ENCODE measurements at places on chromosomes 13 and 19.
A peak's percentile ranks its signal among the peaks of the same experiment; 100 is the strongest.

GRCh38 chr13:60838581-60838980 lies 441.6 kb downstream of the TDRD3 start:
- DNase-seq: no peak

GRCh38 chr19:39403331-39404312 lies 3.0 kb upstream of the ZFP36 start:
- peak; percentile 99 for DNase-seq

GRCh38 chr19:28307487-28307886 lies 905.5 kb downstream of the UQCRFS1 start:
- no peak for DNase-seq

DNA sequence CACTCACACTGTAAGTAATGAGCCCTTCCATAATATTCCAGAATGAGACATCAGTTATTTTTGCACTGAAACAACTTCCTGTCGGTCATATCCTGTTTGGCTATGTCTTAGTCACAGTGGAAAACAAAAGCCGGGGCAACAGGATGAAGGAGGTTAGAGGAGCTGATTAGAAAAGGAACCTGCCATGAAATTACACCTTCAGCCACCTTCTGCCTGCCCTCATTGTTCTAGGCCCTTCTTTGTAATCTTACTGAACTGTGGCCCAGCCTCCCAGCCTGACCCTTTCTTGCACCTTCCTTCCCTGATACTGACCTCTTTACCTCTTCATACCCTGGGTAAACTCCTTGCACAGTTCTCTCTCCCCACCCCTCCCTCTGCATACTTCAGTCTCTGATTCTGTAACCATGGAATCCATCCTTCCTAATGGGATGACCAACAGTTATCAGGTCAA lies 67.3 kb downstream of the DOCK9 start:
- peak; percentile 44 for DNase-seq

DNA sequence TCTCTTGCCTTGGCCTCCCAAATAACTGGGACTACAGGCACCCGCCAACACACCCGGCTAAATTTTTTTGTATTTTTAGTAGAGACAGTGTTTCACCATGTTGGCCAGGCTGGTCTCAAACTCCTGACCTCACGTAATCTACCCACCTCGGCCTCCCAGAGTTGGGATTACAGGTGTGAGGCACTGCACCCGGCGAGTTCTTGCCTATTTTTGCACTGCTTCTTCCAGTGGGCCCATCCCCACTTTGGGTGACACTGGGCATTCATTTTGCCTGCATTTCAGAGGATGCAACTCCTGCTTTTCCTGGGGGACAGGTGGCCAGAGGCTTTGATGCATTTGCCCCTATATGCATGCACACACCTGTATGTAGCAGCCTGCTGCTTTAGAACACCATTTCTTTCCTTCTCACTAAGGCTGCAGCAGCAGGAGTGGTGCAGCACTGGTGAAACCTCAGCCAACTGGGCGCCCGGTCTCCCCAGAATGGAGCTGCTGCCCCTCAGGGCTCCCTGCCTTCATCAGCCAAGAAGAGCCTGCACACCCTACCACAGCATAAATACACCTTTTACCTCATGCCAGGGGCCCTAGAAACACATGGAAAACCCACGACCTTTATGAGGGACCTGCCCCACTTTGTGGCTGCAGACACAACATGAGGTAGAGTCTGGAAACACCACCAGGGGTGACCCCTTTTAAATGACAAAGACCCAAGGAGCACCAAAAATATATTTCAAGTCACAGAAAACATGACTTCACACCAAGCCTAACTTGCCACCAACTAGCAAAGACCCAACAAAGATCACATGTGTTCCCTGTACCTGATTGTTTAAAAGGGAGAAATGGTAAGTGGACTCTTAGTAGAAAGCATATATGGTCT lies 36.8 kb upstream of the POP4 start:
- DNase-seq: no peak

GRCh38 chr19:4233282-4233853 lies 4.0 kb downstream of the EBI3 start:
- DNase-seq: peak; percentile 49

DNA sequence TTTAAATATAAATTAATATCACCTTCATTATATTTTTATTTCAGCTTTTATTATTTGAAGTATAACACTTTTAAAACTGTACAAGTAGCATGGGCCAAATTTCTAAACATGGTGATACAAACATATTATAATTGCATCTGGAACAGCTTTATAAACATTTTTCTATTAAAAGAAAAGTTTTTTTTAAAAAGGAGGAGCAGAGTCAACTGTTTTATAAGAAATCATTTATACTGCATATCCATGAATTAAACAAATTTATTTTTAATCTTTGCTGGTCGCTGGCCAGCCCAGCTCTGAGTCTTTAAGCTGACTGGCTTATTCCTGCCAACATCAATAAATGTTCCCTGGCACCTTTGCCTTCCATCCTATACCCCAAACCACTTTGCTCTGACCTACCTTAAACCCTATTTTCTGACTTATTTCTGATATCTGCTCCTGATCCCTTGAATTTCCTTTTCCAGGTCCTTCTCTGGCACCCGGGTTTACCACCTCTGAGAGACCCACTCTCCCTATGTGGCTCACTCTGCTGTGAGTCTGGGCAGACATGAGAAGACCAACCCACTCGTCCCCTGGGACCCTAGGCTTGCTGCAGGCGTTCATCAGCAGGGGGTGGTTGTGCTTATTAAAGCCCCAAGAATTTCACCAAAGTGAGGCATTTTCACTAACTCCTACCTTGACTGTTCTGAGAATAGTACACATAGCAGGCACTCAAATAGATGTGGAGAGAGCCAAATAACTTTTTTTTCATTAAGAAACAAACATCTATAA lies 220.3 kb downstream of the KLF12 start:
- DNase-seq: no peak

- DNase-seq: peak; percentile 94
Observed at GRCh38 chr19:37999309-38000213, 92.6 kb downstream of the SIPA1L3 start.

- no peak for DNase-seq
Observed at GRCh38 chr13:42893214-42893671, 98.8 kb downstream of the EPSTI1 start.

DNA sequence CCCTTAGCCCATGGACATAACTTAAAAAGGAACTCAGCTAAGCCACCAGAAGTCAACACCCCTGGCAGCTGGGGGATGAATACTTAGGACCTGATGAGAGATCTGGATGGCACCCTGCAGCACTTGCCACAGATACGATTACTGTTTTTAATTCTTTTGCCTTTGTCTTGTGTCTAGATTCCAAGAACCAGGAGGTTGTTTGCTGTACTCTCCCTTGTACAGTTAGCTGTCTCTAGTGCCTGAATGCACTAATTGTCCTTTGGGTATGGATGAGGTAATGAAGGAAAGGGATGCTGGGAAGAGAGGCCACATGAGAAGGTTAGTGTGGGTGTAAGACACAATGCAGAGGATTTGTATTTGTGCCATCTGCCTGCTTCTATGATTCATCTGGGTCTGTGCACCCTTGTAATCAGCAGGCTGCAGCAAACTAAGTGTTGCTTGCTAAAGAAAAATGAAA lies 385.8 kb downstream of the KCNRG start:
- DNase-seq: no peak

GRCh38 chr13:72931311-72931710 lies 127.5 kb upstream of the KLF5 start:
- no peak for DNase-seq

- no peak for DNase-seq
Observed at GRCh38 chr13:113743366-113744195, 15.4 kb upstream of the TMEM255B start.

- peak; percentile 63 for DNase-seq
Observed at GRCh38 chr19:6718741-6719539, 1.5 kb downstream of the C3 start.

- DNase-seq: peak; percentile 72
Observed at GRCh38 chr13:24228852-24229458, 68.4 kb downstream of the SPATA13 start.

- DNase-seq: no peak
Observed at GRCh38 chr19:5571777-5572176, 4.0 kb upstream of the TINCR start.

DNA sequence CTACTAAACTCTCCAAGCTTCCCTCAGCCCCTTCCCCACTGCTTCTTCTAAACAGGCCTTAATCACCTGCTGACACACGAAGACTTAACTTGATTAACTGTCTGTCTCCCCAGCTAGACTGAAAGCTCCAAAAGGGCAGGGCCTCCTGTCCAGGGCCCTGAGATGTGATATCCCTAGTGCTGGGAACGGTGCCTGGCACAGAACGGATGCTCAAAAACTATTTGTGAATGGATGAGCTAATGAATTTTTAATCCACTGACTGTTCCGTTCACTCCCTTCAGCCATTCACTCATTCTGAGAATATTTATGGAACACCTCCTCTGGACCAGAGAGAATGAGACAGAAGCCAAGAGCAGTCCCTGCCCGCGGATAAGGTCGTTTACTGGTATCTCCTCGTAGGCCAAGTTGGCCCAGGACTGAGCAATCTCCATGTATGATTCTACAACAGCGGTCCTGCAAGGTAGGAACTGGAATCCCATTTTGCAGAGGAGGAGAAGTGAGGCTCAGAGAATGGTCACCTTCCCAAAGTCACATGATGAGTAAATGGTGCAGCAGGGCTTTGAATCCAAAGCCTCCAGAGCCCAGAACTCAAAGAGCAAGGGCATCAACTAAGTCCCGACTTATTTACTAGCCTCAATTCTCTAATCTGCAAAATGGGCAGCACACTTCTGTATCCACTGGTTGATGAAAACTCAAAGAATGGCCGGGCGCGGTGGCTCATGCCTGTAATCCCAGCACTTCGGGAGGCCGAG lies 3.4 kb downstream of the DMWD start:
- DNase-seq: no peak

GRCh38 chr13:32821149-32821688 lies 195.0 kb upstream of the KL start:
- DNase-seq: no peak

DNA sequence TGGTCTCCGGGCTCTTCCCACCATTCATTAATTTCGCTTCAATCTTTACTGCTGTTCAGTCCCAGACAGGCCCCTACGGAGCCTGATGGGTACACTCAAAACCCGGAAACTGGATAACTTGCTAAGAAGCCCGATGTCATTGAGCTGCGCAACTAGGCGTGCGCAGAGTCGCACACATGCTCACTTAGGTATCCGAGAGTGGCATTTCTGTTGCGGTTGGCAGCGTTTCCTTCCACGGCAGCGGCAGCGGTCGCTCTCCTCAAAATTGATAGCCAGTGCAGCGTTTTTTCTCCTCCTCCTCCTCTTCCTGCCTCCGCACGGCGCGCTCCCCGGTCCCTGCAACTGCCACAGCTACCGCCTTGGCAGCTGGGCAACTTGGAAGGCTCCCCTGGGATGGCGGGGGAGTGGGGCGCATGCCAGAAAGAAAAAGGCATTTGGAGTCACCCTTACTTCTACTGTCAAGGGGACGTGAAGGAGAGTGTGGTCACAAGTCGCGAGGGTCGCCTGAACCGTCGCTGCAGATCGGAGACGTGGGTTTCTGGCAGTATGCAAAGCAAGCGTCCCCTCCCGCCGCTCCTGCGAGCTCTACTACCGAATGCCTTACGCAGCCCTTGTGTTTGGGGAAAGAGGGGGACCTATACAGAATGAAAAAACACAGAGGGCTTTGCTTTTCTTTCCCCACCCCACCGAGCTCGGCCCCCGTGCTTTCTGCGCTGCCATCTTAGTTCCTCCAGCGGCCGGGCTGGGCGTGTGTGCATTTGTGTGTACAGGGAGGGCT lies 2.4 kb upstream of the MYCBP2 start:
- DNase-seq: peak; percentile 68

GRCh38 chr19:11067356-11068113 lies 21.7 kb upstream of the LDLR start:
- DNase-seq: no peak

DNA sequence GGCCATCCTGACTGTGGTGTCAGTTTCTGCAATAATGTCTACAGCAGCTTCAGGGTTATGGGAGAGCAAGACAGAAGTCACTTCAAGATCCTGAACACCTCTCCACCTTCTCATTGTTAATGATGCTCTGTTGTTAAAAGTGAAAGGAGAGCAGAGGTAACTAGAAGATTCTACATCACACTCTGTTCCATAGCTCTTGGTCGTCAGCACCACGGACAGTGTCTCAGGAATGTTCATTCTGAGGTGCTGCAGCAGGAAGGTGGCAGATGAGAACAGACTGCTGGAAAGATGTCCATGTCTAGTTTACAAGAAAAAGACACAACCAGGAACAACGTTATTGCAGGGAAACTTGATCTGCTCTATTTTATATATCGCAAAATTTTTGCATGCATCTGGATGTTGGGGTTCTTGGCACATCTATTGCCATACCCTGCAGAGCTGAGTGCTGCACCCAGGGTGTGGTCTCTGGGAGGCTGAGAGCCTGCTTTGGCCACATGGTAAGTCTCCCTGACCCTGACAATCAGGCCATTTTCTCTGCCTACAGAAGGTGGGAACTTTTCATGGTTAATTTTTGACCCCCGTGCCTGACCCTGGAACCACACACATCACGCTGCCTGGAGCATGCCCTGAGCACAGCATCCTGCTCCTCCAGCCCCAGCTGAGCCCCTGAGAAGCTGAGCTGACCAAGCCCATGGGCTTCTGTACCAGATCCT lies 12.7 kb downstream of the CEACAM21 start:
- peak; percentile 58 for DNase-seq

DNA sequence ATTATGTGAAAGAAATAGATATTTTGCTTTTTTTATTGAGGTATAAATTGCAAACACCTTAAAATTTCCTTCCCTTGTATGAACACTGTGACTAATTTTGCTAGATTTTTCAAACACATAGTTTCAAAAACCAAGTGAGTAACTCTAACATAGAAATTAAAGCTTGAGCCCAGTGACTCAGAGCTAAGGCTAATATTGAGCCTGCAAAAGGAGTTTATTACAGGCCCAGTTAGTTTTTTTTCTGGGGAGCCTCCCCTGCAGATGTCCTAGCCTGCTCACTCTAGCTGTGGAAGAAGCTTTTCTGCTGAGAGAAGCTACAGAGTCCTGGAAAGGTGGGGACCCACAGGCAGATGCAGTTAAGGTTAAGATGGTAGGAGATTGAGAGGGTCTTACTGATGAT lies 3.4 kb downstream of the ZNF430 start:
- no peak for DNase-seq

- DNase-seq: no peak
Observed at GRCh38 chr13:41467425-41467945, 10.1 kb downstream of the RGCC start.

- DNase-seq: no peak
Observed at GRCh38 chr13:108629181-108629752, at the start of gene MYO16. MYO16 (plus strand) TSS chr13:108629611; CDS start chr13:108629845, 234 bp downstream.

- no peak for DNase-seq
Observed at GRCh38 chr13:79898996-79899395, 418.0 kb downstream of the NDFIP2 start.

GRCh38 chr19:1746401-1747284 lies 6.7 kb upstream of the ONECUT3 start:
- DNase-seq: peak; percentile 65

GRCh38 chr13:113736258-113736731 lies 22.7 kb upstream of the TMEM255B start:
- no peak for DNase-seq

DNA sequence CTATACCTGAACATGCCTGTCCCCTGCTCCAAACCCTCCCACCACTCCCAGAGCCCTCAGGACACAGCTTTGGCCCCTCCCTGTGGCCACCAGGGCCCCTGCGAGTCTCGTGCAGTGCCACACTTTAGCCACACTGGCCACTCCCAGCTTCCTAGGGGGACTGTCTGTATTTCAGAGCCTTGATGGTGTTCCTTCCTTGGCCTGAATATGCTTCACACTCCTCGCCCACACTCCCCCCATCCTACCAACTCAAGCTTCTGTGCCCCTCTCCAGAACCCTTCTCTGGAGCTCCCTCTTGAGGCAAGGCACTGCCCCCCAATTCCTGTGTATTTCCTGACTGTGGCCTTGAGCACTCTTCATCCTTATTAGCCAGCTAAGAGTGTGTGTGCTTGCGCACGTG lies 80.2 kb downstream of the DPF1 start:
- peak; percentile 40 for DNase-seq

GRCh38 chr13:39815345-39816111 lies 160.1 kb downstream of the COG6 start:
- DNase-seq: no peak
